ENCODE measurements at places on chromosomes 6 and 20. TPM values are rescaled to one million over a fixed set of nuclear protein-coding genes. Genes with fewer than 3 reads are reported as not detected.

- DNase-seq = no peak
Observed at GRCh38 chr6:140001005-140001404, 626.6 kb upstream of the CITED2 start.

GRCh38 chr6:159035891-159036290 is 8.9 kb downstream of the TAGAP start:
- peak; percentile 12 for DNase-seq

Gene WFDC2
- total RNA-seq = 27.2 TPM

DNA sequence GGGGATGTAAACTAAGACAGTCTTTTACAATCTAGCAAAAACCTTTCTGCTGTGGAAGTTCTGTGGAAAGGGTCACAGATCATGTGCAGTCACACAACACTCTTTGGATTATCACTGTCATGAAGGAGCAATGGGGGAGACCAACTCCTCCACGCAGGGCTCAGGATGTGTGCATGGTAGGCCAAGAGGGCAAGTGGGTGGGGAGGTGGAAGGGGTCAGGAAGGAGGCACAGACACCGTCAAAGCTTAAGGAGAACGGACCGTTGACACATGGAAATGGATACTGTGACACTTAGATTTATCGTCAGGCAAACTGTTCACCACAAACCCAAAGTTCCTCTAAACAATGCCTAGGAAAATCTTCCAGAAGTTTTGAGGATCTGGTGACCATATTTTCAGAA is 215.8 kb downstream of the PAX1 start:
- no peak for DNase-seq

Gene C2
- 1.7 TPM for total RNA-seq

GRCh38 chr20:59976156-59976782 is 18.0 kb downstream of the CDH26 start:
- DNase-seq = no peak

DNA sequence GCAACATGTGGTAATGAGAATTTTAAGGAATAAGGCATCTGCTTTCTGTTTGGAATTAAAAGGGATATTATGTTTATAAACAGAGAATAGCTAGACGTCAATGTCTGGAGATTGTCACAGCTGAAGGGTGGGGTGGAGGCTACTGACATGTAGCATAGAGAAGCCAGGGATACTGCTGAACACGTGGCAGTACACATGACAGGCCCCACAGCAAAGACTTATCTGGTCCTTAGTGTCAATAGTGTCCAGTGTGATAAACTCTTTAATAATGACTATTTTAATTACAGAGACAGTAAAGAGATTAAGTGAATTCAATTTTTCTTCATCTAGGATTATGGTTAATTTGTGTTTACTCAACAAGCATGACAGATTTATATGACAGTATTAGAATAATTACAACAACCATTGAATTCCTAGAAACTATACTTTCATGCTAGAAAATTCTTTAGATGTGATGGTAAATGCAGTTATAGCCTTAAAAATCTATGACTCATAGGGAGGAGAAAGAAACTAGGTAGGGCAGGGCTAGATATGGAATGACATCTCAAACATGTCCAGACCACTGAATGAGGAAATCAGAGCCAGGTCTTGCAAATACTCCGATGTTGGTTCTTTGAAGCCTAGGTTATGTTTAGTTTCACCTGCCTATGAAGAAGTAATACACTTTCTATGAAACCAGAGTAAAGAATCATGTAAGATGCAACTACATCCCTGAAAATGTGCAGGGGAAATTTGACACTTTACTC is 399.5 kb downstream of the PHF3 start:
- no peak for DNase-seq

Gene NKAPL
- total RNA-seq = 1.6 TPM

GRCh38 chr6:52364480-52365166 is 2.7 kb downstream of the PAQR8 start:
- no peak for DNase-seq

Gene TRIM40
- not detected for total RNA-seq

DNA sequence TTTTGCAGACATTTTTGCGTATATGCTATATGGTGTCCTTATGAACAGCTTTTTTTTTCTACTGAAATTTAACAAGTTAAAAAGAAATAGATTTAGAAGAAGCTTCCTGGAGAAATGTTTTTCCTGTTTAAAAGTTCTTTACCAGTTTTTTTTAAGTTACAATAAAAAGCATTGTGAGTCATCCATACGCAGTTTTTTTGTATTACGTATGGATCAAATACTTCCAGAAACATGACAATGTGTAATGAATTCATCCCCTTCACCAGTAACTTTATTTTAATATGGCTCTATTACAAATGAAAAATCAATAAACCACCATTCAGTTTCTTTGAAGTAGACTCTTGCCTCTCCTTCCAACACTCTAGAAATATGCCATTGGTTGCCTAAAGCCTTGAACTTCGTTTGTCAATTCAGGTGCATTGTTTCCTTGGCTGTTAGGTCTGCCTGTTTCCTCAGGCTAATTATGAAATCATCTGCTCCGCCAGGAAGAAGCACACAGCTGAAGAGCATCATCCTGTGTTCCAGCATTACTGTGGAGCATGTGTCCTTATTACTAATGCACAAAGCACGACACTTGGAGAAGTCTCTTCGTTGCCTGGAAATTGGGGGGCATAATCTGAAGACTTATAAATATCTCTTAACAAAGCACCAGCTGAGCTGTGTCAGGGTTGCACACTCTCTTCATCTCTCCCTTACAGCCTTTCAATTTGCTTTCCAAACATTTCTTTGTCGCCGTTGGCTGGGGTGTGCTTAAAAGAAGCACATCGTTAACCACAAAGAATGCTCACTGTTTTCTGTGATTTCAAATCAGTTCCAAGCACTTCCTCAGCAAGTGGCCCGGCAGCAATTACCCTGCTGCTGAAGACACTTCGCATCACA is 9.6 kb downstream of the MOXD1 start:
- DNase-seq = peak; percentile 21

Gene ZNF165
- 5.5 TPM for total RNA-seq

DNA sequence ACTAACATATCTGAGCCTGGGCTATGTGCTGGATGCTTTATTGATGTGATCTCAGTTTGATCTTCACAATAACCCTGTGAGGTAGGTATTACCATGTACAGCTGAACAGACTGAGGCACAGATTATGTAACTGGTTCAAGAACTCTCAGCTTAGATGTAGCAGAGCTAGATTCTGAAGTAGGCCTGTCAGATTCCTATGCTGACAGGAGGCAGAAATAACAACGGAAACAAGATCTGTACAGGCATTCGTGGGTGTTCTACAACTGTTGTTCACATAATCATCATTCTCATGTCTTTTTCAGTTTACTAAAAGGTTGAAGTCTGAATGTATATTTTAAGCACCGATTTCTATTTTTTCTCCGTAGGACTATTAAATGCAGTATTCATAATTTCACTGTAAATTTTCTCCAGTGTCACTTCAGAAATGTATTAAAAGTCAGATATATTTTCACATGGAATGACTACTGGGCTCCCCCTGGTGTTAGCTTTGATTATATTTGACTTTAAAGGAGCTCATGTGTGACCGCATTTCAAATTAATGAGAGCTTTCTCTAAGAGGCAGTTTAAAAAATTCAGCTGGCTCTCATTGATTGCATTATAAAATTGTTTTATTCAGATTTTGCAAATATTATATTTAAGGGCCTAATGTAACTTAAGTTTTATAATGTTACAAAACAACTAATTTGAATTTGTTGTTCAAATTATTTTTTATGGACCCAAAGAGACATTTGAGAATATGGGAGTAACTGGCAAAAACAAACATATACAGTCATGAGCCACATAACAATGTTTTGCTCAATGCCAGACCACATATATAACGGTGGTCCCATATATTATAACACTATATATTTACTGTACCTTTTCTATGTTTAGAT is 36.4 kb upstream of the SLC17A4 start:
- peak; percentile 60 for DNase-seq

Gene ENPP5
- total RNA-seq = 13.0 TPM

DNA sequence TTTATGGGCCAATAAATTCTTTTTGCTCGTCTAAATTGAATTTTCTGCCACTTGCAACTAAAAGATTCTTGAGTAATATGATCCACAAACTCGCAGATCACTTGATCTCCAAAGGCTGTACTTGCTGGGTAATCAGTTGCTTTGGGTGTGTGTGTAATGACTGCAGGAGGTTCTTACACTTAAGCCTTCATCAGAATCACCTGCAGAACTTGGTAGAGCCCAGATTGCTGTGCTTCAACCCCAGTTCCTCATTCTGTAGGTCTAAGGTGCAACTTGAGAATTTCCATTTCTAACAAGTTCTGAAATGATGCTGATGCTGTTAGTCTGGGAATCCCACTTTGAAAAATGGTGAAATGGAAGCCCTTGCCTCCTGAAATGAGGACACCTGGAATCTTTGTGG is 12.9 kb upstream of the FKBP1A start:
- DNase-seq = no peak

Gene TMEM217
- total RNA-seq = 1.0 TPM

- no peak for DNase-seq
Observed at GRCh38 chr20:37066168-37066567, 29.6 kb downstream of the RBL1 start.

- DNase-seq = no peak
Observed at GRCh38 chr6:107401573-107401972, 57.8 kb downstream of the PDSS2 start.

GRCh38 chr6:157676241-157676640 is 146.8 kb upstream of the SNX9 start:
- DNase-seq = no peak

Gene SOX18
- total RNA-seq = 0.21 TPM

- DNase-seq = no peak
Observed at GRCh38 chr6:164756142-164756541, 553.3 kb downstream of the C6orf118 start.

- DNase-seq = no peak
Observed at GRCh38 chr6:129989396-129989795, 29.0 kb upstream of the L3MBTL3 start.

GRCh38 chr20:45044084-45044573 is 56.8 kb downstream of the KCNS1 start:
- DNase-seq = peak; percentile 87
